ENCODE measurements at places on chromosomes 4 and X.
A peak's percentile ranks its signal among the peaks of the same experiment; 100 is the strongest.

GRCh38 chrX:1167466-1167865 is 45.0 kb downstream of the CRLF2 start:
- DNase-seq: no peak

GRCh38 chrX:17164079-17164478 is 210.9 kb upstream of the NHS start:
- DNase-seq: no peak

- no peak for DNase-seq
Measured at GRCh38 chrX:28589046-28589445, 1.8 kb downstream of the IL1RAPL1 start.

GRCh38 chrX:37779857-37780256 is at the start of gene CYBB:
Gene CYBB (plus strand): TSS chrX:37780059. CDS start chrX:37780078, 19 bp downstream.
- DNase-seq: no peak

- no peak for DNase-seq
Measured at GRCh38 chrX:115679460-115679859, 118.5 kb downstream of the PLS3 start.

- no peak for DNase-seq
Measured at GRCh38 chr4:126028876-126029275, 714.1 kb downstream of the FAT4 start.

DNA sequence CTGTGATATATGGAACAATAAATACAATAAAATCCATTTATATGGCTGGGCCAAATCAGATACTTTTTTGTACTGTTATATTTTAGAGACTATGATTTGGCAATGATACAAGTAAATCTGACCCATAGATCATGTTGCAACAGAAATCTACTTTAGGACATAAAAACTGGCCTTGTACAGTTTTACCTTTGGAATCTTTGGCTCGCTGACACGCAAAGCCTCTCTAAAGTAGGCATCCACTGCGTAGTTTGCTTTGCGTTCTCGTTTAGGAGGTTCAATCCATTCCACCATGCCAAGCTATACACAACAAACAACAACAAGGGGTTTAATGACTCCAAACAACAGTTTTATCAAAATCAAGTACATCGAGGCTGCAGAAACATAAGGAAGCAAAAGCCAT is 42.4 kb downstream of the SMARCA1 start:
- no peak for DNase-seq

- DNase-seq: no peak
Measured at GRCh38 chr4:53935780-53936179, 128.6 kb downstream of the CHIC2 start.

DNA sequence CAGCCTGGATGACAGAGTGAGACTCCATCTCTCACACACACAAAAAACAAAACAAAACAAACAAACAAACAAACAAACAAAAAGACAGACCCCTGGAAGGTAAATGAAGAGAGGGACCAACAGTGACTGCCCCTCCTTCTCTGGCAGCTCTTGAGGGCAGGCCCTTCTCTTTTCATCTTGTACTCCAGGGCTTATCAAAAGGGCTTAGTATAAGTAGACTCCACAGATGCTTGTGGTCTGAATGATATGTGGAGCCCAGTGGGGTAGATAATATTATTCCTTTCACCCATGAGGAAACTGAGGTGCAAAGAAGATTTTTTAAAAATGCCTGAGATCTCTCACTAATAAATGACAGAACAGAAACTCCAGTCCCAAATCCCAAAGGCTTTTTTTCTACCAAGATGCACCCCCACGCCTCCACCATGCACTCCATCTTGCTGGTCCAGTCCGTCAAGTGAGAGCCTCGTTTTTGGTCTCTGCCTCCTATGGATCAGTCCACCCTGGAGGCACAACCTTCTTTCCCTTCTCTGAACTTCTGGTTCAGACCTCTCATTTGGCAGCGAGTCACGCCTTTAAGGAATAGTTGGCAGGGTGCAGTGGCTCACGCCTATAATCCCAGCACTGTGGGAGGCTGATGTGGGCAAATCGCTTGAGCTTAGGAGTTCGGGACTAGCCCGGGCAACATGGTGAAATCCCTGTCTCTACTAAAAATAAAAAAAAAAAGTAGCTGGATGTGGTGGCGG is 17.0 kb upstream of the CHRNA9 start:
- no peak for DNase-seq

GRCh38 chr4:30553706-30554105 is 166.5 kb upstream of the PCDH7 start:
- DNase-seq: no peak

DNA sequence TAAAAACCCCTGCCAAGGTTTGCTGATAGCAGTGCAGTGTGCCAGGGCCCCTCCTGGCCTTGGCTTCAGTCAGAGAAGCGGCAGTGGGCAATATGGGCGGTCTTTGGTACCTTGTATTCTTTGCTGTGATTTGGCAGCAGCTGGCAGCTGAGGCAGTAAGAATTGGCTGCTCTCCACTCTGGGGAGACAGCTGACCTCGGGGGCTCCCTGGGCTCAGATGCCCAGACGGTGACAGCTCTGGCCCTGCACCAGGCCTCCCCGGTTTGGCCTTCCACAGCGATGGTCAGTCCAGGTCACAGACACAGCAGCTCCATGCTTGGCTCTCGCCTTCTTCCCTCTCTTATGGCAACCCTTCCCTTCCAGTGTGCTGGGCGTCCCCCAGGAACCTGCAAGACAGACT is 330.9 kb downstream of the BCOR start:
- DNase-seq: no peak

DNA sequence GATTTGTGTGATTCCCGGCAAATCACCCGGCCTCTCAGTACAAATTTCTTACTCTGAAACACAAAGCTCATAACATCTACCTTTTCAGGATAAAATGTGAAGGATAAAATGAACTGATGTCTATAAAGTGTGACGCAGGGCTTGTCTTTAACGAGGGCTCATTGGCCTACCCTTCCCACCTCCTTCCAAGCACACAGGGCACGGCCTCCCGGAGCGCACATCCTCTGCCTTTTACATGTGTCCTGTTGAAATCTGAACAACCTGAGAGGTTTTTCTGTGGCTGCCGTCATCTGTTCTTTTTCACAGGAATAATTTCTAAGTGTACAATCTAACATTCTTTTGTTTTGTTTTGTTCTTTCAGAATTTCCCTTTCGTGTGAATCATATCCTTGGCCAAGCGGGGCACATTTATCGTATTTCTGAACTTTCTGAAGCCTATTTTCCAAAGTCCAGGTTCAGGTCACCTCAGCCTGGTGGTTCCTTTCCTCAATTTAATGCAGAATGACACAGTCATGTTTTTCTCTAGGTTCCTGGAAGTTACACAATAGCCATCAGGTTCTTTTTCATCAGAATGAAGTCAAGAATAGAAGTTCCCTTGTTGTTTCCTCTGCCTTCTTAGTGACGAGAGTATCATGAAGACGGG is 53.1 kb upstream of the SPRY1 start:
- DNase-seq: no peak

DNA sequence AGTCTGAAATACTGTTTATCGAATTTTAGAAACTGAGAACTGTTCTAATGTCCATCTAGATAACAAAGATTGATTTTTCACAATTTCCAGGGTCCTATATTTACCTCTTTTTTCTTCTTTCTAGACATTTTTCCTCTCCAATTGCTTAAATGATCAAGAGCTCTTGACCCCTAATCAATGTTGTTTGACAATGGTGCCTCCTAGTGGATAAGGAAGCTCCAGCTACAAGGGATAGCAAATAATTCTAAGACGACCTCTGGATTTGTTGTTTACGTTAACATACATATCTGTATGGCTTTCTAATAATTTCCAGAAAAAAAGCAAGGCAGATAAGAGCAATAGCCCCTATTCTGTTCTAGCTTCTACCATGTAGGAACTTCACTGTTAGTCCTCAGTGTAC is 35.8 kb downstream of the GPR82 start:
- DNase-seq: no peak

DNA sequence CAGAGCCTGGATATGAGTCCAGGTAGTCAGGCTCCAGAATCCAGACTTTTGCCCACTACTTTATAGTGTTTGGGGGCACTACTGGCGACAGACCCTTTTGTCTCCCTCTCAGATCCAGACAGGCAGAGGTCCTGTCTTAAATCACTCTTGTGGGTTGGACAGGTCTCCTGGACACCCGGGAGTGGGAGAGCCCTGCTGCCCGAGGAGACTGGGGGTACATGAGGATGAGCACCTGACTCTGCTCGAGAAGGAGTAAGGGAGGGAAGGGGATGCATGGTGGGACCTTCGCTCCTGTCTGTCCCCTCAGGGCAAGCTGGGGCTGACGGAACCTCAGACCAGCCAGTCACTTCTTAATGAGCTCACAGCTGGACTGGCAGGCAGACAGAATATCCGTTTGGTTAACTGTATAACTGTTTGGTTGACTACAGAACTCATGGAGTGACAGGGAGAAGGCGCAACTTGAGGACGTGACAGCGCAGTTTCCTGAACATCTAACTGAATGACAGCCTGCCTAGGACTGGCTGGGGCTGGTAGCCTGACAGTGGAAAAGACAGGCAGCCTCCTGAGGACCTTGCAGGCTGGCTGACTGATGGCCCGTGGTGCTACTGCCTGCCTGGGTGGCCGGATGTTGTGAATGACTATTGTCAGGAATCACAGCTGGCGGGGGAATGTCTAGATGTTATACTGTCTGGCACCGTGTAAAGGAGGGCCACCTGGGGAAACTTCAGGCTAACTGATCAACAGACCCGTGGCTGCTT is 1.6 kb upstream of the SUV39H1 start:
- DNase-seq: no peak

DNA sequence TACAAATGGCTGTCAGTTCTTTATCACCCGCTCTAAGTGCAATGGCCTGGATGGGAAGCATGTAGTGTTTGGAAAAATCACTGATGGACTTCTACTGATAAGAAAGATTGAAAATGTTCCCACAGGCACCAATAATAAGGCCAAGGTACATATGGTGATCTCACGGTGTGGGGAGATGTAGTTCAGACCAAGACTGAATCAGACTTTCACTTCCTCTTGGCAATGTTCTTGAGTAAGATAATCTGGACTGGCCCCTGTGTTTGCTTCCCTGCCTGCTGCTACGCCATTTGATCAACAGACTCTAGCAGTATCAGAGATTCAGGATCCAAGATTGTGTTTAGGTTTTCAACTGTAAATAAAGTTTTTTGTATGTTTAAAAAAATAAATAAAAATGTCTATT is 682.2 kb upstream of the AMOT start:
- no peak for DNase-seq

GRCh38 chr4:79255793-79256192 is 70.1 kb downstream of the NAA11 start:
- DNase-seq: no peak

- no peak for DNase-seq
Measured at GRCh38 chr4:103074744-103075434, 1.7 kb downstream of the SLC9B2 start.

DNA sequence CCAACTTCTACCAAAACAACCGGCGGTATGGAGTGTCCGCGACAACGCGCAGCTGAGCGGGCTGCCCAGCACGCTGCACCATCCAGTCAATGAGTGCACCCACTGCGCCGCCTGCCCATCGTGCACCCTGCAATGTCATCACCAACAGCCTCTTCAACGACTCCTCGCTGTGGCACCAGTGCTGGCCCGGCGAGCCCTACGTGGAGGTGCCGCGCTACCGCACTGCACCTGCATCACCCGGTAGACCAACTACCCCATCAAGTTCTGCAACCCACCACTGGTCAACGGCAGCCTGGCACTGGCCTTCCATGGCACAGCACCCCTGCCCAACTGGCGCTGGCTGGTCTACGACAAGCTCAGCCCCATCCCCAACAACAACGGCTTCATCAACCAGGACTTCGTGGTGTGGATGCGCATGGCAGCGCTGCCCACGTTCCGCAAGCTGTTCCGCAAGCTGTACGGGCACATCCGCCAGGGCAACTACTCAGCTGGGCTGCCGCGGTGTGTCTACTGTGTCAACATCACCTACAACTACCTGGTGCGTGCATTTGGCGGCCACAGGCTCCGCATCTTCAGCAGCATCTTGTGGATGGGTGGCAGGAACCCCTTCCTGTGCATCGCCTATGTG is 42.8 kb downstream of the IL13RA1 start:
- DNase-seq: no peak

- no peak for DNase-seq
Measured at GRCh38 chr4:110032603-110033002, 119.9 kb downstream of the EGF start.

DNA sequence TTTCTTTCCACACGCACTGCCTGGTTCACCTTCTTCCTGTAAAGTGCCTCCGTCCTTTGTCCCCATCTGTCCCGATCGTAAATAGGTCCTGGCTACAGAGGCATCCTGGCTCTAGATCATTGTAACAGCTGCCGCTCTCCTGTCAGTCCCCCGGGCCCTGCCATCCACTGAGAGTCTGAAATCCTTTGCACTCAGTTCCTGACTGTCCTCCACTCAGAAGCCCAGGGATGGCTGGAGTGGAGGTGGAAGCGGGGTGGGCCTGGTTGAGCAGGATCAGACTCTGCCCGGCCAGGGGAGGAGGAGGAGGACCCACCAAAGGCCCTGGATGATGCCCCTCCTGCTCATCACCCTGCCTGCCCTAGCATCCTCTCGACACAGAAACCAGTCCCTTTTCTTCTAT is 29.8 kb downstream of the PIGG start:
- peak; percentile 32 for DNase-seq
